ENCODE measurements at places on chromosomes 3 and 15.

DNA sequence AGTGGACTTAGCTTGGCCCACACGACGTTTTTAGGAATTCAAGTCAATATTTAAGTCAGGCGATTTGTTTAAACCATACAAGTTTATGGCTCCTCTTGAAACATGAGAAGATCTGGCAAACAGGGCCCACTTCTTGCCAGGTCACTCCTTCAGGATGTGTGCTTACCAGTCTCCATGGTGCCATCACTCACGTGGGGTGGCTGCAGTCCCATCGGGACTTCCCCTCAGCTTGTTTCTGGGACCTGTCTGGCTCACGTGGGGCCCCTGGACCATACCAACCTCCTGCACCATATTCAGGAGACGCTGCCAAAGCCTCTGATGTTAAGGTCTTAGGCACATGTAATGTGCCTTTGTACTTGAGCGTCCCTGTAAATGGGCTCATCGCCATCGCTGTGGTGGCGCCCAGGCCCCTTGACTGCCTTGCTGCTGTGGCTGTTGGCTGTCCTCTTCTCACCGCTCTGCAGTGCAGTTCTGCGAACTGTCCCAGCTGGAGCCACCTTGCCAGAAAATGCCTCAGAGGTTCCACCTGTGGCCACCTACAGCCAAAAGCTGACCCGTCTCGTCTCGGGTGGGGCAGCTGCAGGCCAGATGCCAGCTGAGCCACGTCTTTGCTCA, 8.9 kb downstream of the MCM2 start:
- DNase-seq, result no peak

- DNase-seq, result peak; percentile 64
Observed at GRCh38 chr3:149120051-149120972, 9.1 kb upstream of the HPS3 start.

- peak; percentile 74 for DNase-seq
Observed at GRCh38 chr3:16883057-16883722, 1.6 kb upstream of the PLCL2 start.

- DNase-seq, result peak; percentile 53
Observed at GRCh38 chr15:95994418-95994817, 336.1 kb upstream of the NR2F2 start.

GRCh38 chr3:156615592-156616173, 58.7 kb upstream of the TIPARP start:
- DNase-seq, result peak; percentile 90

DNA sequence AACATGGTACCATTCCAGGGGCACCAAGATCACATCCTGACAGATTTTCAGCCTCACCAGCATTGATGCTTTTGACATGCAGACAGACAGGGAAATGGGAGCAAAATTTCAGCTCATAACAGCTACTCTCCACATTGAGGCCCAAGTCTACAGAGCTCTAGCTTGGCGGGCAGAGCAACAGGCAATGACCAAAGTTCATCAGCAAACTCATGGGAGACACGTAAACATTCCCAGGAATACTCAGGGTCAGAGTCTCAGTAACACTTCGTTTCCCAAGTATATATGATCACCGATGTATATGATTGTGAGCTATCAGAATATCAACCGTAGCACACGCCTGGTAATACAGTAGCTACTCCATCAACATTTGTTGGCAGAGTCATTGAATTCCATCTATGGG, 59.2 kb upstream of the SLC24A5 start:
- DNase-seq, result no peak

DNA sequence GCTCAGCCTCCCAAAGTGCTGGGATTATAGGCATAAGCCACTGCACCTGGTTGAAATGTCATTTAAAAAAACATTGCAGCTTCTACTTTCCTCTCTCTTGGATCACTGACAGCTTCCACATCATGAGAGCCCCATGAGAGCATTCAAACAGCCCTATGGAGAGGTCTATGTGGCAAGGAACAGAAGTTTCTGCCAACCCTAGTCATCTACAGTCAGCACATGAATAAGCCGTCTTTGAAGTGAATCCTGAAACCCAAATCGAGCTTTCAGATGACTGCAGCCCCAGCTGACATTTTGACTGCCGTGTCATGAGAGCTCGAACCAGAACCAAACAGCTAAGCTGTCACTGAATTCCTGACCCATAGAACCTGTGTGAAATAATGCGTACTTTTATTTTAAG, 39.8 kb downstream of the CD200R1L start:
- DNase-seq, result no peak

GRCh38 chr3:103181160-103181559, 746.3 kb downstream of the ZPLD1 start:
- DNase-seq, result peak; percentile 18

- DNase-seq, result peak; percentile 16
Observed at GRCh38 chr15:51931638-51932037, 39.9 kb downstream of the LEO1 start.

All from fibroblast of skin of back (primary cell).